ENCODE measurements at places on chromosomes 6 and 20.

DNA sequence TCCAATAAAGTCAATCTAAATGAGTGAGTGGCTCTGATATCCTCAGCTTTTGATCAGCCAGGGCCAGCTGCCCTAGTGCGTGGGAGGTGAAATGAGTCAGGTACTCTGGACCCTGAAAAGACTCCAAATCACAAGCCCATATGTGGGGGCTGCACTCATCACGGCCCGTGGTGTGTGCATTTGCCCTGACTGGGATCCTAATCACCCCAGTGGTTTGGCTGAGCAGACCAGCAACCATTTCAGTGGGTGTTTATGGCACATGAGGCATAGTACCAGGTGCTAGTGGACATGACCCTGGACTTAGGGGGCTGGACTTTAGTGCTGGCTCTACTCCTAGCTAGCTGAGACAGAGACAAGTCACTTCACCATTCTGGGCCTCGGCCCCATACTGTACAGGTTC is 39.4 kb downstream of the SCML4 start:
- no peak for DNase-seq

GRCh38 chr6:12163744-12164507 is 126.2 kb upstream of the EDN1 start:
- no peak for DNase-seq

DNA sequence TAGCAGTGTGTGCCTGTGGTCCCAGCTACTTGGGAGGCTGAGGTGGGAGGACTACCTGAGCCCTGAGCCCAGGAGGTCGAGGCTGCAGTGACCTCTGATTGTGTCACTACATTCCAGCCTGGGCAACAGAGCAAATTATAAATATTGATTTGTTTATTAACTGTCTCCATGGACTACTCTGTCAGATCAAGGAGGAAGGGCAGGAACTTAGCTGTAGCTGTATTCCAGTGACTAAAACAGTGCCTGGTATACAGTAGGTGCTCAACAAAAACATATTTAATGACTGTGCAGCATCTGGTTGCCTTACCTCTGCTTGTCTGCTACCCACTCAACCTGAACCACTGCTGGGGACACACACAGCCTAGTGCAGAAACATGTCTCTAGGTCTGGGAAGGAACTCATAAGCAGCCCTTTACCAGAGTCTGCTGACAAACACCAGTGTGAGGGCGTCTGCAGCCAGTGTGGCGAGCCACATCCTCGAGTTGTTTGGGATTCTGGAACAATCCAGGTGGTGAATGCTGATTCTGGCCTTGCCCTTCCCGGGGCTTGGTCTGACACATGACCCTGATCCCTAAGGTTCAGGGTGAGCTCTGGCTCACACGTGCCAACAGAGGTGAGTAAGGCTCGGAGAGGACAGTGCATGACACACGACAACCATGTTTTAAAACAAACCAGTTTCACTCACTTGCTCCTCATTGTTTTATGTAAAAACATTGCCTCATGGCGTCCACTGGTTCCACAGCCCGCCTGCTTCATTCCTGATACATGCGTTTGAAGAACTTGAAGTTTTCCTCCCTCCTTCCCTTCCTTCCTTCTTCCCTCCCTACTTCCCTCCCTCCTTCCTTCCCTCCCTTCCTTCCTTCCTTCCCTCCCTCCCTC is 117.9 kb upstream of the ZNF217 start:
- no peak for DNase-seq

DNA sequence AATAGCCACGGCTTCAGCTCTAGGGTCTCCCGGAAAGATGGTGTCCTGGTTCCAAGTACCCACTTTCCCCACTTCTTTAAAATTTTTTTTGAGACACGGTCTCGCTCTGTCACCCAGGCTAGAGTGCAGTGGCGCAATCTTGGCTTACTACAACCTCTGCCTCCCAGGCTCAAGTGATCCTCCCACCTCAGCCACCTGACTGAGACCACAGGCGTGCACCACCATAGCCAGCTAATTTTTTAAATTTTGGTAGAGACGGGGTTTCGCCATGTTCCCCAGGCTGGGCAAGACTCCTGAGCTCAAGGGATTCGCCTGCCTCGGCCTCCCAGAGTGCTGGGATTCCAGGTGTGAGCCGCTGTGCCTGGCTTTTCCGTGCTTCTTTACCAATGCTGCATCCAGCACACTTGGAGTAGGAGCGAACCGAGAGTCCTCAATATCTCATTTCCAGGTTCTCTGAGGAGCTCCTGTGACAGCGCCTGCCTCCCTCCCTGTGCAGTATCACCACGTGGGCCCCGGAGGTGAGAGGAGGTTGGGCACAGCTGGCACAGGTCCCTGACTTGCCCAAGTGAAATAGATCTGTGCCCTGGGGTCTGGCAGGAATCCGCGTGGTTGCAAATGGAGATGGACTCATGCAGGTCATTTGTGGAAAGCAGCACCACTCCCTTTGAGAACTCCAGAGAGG is 37.3 kb downstream of the EZR start:
- no peak for DNase-seq

GRCh38 chr6:136728033-136728939 is 64.0 kb downstream of the MAP3K5 start:
- DNase-seq: no peak

GRCh38 chr6:121677571-121677970 is 242.1 kb downstream of the GJA1 start:
- DNase-seq: no peak

- DNase-seq: no peak
Measured at GRCh38 chr6:142822842-142823241, 122.1 kb downstream of the HIVEP2 start.

DNA sequence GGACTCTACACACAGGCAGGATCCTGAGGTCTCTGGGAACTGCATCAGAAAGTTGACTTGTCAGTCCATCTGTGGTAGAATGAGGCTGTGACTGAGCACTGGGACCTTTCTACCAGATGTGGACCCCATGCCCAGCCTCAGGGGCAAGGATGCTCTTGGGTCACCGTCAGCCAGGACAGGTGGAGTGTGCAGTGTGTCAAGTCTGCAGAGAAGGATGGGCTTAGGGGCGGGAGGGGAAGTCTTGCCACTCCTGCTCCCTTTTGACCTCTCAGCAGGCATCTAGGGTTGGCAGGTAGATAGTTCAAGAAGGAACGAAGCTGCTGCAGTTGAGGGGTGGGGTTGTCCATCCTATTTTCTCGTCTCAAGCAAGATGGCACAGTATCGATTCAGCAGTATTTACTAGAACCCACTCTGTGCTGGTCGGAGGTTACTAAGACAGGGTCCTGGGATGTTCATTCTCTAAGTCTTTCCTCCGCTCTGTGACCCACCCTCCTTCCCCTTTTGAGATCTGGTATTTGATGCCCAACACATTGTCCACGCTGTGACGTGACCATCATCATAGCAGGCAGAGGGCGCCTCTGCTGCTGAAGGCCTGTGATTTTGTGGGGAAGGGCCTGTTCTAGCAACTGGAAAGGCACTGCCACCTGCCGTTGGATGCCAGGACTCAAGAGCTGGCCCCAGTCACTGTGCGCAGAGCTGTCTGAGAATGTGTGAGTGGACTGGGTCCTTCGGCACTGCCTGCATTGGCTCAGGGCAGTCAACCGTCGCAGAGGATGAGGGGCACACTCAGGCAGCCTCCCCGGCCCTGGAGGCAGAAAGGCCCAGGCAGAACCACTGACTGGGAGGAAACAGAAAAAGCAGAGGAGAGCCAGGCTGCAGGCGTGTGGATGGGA is 23.2 kb downstream of the RBCK1 start:
- peak; percentile 66 for DNase-seq

DNA sequence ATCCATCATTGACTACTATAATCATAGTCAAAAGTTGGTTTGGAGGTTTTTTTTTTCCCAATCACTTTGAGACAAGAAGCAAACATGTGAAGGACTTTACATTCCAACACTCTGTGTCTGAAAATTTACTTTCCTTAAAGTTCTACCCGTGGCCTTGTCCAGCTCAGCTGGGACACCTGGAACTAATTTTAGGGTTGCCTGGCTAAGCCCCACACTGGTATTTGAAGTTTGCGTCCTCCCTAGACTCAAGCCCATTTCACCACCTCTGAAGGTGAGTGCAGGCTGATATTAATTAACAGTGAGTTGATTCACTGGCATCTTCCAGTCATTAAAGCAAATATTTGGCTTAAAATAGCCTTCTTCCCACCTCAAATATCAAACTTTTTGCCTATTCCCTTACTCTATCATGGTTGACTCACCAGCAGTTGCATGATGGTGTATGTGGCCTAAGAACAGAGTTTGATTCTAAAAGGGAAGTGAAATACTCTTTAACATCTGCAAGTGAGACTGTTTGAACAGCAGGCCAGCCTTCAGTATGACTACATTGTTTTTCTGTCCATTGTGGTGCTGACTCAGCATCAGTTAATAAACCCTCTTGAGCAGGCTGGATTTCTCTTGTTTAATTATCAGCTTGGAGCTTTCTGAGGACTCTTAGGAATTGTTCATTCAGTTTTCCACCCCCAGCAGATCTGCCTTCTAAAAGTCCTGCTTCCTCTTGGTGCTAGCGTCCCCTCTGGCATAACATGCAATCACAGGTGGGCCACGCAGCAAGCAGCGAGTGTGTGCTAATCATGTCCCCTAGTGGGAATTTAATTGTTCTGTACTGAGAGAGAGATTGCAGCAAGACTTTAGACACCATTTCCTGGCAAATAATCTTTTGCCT is 1.8 kb upstream of the PRDM1 start:
- no peak for DNase-seq

GRCh38 chr20:59010321-59010994 is 3.4 kb upstream of the CTSZ start:
- no peak for DNase-seq

DNA sequence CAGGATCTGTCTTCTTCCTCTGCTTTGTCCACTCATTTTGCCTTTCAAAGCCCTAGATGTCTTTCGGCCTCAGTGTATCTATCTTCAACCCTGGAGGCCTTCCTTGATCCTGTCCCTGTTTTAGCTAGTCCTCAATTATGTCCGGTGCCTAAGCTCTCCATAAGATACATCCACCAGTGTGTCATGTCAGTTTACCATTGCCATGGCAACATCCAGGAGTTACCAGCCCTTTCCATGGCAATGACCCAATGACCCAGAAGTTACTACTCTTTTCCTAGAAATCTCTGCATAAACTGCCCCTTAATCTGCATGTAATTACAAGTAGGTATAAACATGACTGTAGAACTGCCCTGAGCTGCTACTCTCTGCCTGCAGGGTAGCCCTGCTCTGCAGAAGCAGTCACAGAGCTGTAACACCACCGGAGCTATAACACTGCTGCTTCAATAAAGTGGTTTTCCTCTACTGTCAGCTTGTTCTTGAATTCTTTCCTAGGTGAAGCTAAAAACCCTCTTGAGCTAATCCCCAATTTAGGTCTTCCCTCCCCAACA is 712.1 kb upstream of the AGPAT4 start:
- no peak for DNase-seq

- DNase-seq: peak; percentile 71
Measured at GRCh38 chr6:159535656-159536350, 157.2 kb downstream of the SOD2 start.

All from right hindlimb (tissue), 1 donor.